Stimulated activated CD4-positive, alpha-beta T cell treated with anti-CD3 and anti-CD28 coated beads, Interleukin-12 subunit alpha, Interleukin-12 subunit beta, amount 100 ng/mL, for 24 hours (primary cell): ENCODE measurements at places on chromosomes 5 and 9.

DNA sequence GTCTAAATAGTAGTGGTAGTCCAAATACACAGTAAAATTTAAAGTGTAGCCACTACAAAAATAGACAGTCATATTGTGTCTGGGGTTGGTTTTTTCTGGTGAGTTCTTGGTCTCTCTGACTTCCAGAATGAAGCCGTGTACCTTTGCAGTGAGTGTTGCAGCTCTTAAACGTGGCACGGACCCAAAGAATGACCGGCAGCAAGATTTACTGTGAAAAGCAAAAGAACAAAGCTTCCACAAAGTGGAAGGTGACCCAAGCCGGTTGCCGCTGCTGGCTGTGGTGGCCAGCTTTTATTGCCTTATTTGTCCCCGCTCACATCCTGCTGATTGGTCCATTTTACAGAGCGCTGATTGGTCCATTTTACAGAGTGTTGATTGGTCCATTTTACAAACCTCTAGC, 188.7 kb downstream of the ZNF608 start:
- DNase-seq = no peak

DNA sequence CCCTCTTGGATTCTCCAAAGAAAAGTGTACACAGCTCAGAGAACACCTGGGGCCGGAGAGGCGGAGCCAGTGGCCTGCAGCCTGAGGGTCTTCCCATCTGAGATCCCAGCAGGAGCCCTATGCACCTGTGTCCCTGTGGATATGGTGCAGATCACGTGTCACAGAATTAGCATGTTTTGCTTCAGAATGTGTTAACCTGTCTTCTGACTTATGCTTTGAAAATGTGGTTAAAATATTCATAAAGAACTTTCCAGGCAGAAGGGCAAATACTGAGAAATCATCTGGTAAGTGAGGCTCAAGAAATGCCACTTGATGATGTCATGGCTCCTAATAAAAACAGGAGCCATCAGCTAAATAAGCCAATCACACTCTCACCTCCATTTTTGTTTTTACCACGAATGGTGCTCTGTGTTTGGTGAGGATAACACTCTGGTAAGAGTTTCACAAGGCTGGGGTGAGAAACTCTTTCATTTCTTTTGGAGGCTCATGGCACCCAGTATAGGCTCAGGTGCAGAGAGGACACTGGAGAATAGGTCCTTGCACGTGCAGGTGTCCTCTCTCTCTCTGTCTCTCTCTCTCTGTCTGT, 279.8 kb downstream of the FSTL4 start:
- no peak for DNase-seq

DNA sequence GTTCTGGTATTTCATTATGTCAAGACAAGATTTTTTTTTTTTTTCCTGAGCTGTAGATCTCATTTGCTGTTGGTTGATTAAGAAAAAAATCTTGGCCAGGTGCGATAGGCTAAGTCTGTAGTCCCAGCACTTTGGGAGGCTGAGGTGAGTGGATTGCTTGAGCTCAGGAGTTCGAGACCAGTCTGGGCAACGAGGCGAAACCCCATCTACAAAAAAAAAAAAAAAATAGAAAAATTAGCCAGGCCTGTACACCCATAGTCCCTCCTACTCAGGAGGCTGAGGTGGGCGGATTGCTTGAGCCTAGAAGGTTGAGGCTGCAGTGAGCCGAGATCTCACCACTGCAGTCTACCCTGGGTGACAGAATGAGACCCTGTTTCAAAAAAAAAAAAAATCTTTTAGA, 12.2 kb downstream of the CDC42SE2 start:
- DNase-seq = no peak

- no peak for DNase-seq
Observed at GRCh38 chr9:27408482-27408881, 111.5 kb upstream of the EQTN start.

DNA sequence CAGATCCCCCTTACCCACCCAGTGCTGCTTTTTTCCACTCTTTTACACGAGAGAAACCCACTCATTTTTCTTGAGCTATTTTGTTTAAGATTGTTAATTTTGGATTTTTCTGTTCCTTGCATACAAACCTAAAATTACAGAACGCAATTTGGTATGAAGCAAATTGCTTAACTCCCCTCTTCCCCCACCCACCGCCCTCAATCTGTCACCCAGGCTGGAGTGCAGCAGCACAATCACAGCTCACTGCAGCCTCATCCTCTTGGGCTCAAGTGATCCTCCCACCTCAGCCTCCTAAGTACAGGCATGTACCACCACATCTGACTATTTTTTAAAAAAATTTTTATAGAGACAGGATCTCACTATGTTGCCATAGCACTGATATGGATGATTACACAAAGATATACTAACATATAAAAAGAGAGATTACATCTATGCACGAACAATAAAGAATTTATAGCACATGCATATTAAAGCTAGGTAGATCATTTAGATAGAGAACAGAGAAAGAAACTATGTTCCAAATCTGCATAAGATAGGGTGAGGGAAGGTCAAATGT, 203.6 kb downstream of the PIK3R1 start:
- no peak for DNase-seq

DNA sequence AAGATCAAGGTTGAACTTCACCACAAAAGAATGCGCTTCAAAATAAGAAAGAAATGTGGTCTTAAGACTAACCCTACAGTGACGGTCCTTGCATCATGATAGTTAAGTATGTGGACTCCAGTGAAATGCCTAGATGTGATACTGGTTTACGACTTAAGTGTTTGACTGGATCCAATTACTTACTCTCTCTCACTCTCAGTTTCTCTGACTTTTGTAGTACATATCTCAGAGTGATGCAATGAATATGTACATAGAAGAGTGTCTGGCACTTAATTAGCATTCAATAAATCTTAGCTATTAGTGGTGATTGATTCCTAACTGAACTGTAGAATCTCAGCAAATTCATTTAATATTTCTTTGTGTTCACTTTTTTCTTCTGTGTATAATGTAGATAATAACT, 411.7 kb upstream of the ITGA1 start:
- no peak for DNase-seq

DNA sequence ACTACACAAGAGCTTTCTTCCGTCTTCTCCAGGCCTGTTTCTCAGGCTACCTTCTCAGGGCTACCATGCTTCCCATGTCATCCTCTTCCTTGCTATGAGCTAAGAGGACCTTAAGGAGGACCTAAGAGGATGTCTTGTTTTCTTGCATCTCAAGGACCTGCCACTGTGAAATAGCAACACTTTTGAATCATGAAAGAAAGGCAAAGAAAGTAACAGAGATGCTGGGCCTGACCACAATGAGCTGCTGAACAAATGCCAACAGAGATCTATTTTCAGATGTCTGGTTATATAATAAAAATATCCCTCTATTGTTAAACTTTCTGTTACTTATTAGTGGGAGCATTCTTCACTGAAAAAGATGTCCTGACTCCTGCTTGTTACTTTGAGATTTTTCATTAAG, 36.7 kb upstream of the ANXA1 start:
- no peak for DNase-seq

DNA sequence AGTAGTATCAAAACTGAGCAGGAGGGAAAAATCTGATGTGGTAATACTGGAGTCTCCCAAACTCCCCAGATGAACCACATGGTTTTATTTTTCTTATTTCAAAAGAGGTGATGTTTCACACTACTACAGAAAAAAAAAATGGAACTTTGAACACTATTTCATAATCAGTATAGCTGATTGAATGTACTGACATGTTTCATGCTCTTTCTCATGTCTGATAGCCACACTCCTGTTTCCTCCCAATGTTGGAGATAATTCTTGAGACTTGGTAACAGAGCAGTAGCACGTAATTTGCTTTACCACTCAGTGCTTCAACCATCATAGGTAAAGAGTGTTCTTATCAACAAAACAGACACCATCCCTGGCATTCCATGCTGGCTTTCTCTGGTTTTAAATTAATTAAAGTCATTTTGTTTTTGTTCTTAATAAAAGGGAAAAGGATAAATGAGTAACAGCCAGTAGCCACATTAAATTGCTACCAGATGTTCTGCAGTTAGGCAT, 85.2 kb downstream of the MUSK start:
- no peak for DNase-seq

GRCh38 chr5:95671826-95672225, 11.0 kb downstream of the SPATA9 start:
- no peak for DNase-seq

GRCh38 chr9:123339666-123340510, 16.1 kb upstream of the CRB2 start:
- peak; percentile 42 for DNase-seq

- no peak for DNase-seq
Observed at GRCh38 chr5:154419236-154419635, 26.6 kb upstream of the SAP30L start.

- no peak for DNase-seq
Observed at GRCh38 chr9:89815903-89816573, 211.2 kb downstream of the GADD45G start.

- no peak for DNase-seq
Observed at GRCh38 chr5:54889826-54890225, 95.6 kb downstream of the ESM1 start.

GRCh38 chr5:31443572-31443971, 88.3 kb downstream of the DROSHA start:
- no peak for DNase-seq
